ENCODE measurements at places on chromosomes 13 and 19.

- DNase-seq, result no peak
These were observed 28.6 kb upstream of the VSTM2B start for GRCh38 chr19:29497241-29497640.

DNA sequence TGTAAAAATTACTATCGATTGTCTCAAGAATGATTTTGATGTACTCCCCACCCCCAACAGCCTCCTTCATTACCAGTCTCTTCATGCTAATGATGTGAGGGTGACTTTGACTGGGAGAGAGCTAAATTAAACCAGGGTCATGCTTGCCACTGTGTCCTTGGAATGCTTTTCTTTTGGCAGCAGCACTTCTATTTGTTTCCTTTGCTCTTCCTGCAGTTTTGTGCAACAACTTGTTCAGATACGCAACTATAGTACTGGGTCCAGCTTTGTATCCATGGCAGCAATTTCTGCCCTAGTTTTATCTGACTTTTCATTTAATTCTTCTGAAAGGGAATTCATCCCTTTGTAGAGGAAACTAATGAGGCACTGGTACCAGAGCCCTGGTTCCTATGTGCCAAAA, 2792.1 kb downstream of the PCDH9 start:
- DNase-seq, result no peak

DNA sequence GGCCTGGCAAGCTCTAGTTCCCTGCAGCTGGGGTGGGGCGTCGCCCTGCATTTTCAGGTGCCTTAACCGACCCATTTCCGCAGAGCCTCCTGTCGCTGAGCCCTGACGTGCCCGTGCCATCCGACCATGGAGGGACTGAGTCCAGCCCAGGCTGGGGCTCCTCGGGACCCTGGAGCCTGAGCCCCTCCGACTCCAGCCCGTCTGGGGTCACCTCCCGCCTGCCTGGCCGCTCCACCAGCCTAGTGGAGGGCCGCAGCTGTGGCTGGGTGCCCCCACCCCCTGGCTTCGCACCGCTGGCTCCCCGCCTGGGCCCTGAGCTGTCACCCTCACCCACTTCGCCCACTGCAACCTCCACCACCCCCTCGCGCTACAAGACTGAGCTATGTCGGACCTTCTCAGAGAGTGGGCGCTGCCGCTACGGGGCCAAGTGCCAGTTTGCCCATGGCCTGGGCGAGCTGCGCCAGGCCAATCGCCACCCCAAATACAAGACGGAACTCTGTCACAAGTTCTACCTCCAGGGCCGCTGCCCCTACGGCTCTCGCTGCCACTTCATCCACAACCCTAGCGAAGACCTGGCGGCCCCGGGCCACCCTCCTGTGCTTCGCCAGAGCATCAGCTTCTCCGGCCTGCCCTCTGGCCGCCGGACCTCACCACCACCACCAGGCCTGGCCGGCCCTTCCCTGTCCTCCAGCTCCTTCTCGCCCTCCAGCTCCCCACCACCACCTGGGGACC, 1.2 kb downstream of the ZFP36 start:
- no peak for DNase-seq

GRCh38 chr13:98977568-98978265, at the start of gene DOCK9:
DOCK9 (minus strand) TSS chr13:98978064; CDS start chr13:98977909, 155 bp downstream.
- no peak for DNase-seq

- DNase-seq, result no peak
These were observed 142.4 kb upstream of the SPACA7 start for GRCh38 chr13:112233716-112234115.

DNA sequence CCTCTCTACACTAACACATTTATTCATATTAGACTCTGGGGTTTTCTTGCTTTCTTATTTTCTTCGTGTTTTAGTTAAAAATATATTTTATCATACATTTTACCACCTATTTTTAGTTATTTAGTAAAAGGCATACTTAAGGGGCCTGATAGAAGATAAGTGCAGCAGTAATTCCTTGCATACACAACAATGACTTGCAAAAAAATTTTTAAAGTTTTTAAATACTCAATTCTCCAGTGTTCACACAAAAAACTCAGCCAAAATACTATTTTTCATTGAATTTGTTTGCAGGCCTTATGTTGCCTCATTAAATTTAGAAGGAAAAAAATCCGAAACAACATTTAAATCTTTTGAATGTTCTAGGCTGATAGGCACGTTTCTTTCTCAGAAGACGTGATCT, 2431.7 kb downstream of the PCDH9 start:
- no peak for DNase-seq

DNA sequence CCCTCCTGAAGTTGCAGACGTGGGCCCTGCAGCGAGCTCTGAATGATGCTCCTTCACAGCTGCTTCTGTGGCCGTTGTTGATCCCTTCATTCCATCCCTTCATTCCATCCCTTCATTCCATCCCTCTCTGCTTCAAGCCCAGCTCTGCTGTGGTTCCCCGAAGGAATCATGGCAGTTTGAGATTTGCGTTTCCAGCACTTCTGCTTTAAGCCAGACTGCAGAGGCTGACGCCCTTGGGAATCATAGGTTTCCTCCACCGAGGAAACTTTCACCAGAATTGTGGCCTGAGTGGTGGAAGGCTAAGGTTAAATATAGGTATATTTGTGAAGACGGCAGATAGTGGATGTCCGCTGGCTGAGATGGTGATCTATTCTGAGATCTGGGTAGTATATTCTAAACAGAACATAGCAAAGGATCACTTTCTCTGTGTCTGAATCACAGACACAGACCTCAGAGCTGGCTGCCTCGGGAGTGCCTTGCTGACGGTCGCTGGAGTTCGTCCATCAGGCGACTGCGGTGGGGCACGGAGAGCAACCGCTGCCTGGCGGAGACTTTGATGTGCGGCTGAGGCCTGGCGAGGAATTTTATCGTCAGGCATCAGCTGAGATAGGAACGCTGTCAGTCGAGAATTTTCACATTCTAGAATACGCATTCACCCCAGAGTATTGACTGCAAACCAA, 42.8 kb upstream of the DCUN1D2 start:
- DNase-seq, result no peak

DNA sequence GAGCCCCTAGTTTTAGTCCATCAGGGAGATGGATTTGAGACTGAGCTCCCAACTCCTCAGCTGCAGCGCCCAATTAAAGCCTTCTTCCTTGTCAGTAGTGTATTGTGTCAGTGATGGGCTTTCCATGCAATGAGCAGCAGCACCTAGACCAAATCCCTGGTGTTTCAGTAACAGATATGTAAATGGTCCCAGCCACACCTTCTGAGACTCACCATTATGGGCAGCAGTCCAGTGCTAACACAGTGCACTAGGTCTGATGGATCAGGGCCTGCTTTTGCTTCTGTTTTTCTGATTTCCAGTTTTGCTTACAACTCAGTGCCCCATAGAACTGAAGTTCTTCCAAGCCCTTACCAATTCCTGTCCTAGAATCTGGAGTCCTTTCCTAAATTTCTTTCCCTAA, 41.8 kb upstream of the MIR17HG start:
- DNase-seq, result no peak

GRCh38 chr19:19591133-19591825, 27.2 kb downstream of the PBX4 start:
- peak; percentile 30 for DNase-seq

DNA sequence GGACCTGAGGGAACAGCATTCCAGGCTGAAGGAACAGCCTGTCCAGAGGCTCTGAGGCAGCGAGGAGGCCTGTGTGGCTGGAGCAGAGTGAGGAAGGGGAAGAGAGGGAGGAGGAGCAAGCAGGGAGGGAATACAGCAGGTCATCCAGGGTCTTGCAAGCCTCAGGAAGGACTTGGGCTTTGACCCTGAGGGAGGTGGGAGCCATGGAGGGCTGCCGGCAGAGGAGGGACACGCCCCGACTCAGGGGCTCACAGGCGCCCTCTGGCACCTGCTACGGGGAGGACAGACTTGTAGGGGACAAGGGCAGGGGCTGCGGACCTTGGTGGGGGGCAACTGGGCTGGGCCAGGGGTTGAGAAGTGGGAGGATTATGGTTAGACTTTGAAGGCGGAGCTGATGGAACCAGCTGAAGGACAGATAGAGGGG, 4.7 kb downstream of the TINCR start:
- no peak for DNase-seq

GRCh38 chr19:13241231-13242104, 91.3 kb downstream of the IER2 start:
- no peak for DNase-seq

DNA sequence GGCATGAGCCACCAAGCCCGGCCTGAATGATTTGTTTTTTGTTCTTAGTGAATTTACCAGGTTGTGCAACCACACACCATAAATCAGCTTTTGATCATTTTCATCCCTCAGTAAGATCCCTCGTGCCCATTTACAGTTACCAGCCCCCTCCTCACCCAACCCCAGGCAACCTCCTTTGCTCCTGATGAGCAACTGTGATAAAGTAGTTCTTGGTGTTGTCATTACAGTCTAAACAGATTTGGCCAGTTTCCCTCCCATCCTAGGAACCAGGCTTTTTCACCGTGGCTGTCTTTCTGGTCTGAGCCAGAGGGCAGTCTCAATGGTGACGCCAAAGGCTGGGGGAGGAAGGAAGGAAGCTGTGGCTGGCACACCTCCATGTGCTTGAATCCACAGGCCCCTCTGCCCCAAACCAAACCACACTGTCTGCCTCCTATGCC, 61.2 kb upstream of the WDFY2 start:
- no peak for DNase-seq

DNA sequence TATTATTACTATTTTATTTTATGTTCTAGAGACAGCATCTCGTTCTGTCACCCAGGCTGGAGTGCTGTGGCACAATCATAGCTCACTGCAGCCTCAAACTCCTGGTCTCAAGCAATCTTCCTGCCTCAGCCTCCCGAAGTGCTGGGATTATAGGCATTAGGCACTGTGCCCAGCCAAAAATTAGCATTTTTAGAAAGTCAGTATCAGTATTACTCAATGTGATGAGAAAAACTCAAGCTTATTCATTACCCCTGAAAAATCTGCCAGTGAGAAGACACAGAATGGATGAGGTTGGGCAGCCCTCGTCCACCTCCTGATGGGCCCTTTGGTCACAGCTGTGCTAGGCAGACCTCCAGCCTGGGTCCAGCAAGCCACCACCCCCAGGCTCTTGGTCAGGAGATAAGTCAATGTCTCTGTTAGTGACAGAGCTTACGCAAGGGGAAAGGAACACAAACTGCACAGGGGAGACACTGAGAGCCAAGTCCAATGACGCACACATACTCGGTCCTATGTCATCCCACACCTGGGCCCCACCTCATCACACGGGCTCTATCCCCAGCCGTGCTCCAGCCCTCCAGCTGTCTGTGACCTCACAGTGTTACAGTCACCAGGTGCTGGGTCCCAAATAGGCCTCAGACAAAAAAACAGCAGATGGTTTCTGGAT, 19.8 kb downstream of the PEPD start:
- DNase-seq, result peak; percentile 65

GRCh38 chr13:98766697-98767096, 14.2 kb upstream of the SLC15A1 start:
- no peak for DNase-seq

All from NCI-H1694 (cell line).